Frontal cortex (tissue), 4 donors: ENCODE measurements at places on chromosomes 3 and 15. TPM values are rescaled to one million over a fixed set of nuclear protein-coding genes. Genes with fewer than 3 reads are reported as not detected.

DNA sequence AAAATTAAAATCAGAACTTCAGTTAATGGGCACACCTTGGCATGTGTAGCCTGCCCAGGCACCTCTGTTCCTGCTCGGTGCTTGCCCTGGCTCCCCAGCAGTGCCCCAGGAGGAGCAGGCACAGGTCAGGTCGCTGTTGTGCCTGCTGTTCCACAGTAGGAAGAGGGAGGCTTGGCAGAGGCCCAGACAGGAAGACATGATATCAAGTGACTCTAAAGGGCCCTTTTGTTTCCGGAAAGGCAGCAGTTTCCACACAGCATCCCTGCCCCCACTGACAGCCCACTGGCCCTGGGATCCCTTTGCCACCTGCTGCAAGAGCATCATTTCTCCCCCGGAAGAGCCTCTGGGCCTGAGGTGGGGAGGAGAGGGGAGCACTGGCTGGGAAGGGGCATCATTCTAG lies 40.5 kb upstream of the HES1 start:
- no peak for DNase-seq

- no peak for DNase-seq
These were observed 19.8 kb downstream of the IQSEC1 start for GRCh38 chr3:13053420-13053819.

GRCh38 chr15:20356444-20356910 lies 185.1 kb downstream of the GOLGA6L6 start:
- DNase-seq: peak; percentile 91

GRCh38 chr3:177824190-177824786 lies 627.0 kb upstream of the TBL1XR1 start:
- DNase-seq: no peak

- no peak for DNase-seq
These were observed 192.6 kb downstream of the MEX3B start for GRCh38 chr15:81853150-81853748.

DNA sequence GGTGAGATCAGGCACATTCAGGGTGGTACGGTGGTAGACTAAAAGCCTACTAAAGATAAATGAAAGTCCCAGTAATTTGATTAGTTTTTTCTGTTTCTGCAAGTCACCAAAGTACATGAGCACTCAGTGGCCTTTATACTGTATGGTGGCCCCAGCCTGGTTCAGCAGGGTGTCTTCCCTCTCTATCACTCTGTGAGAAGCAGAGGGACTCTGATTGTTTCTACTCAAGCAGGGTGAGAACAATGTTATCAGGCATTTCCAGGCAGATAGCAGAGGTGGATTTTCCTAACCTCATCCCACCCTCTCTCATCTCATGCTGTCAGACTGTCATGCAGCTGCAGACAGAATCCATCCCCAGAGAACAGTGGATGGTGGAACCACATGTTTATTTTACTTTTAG lies 71.5 kb upstream of the BFSP2 start:
- DNase-seq: no peak

DNA sequence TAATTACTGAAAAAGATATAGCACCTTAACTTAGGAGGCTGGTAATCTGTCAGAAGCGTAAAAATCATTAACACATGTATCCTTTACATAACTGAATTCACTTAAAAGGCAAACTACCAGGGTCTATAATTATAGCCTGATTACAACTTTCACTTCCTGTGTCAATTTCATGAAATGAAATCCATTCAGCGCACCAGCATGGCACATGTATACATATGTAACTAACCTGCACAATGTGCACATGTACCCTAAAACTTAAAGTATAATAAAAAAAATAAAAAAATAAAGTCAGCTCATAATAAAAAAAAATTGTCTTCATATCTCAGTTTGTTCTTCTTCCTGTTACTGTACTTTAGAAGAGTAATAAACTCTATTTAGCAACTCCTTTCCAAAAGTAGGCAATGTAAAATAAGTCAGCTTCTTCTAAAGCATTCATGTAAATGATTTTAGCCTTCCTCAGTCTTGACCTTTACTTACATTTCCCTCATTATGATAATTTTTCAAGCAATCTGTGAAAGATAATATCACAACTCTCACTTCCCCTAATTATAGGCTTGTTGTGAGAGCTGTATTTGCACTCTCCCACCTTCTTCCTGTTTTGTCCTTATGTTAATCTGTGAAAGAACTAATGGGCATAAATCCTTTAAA lies 50.1 kb downstream of the KBTBD8 start:
- DNase-seq: no peak

GRCh38 chr3:43676441-43676840 lies 14.3 kb upstream of the ABHD5 start:
- no peak for DNase-seq

DNA sequence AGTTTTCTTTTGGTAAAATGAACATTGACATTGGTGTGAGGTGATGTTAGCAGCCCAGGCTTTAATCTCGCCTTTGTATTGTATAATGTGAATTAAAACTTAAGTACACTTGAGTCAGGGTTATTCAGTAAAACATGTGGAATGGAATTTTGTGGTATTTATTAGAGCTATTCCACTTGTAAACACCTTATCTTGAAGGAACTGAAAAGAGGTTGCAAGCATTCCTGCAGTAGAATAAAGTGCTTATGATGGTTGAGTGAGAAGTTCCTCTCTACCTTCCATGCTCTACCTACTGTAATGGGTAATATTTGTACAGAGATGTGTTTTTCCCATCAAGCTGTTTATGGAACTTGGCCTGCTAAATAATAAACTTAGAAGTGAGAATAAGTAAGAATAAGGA lies 36.1 kb downstream of the HMG20A start:
- no peak for DNase-seq

- DNase-seq: no peak
These were observed 9.9 kb downstream of the DNASE1L3 start for GRCh38 chr3:58200846-58201355.

DNA sequence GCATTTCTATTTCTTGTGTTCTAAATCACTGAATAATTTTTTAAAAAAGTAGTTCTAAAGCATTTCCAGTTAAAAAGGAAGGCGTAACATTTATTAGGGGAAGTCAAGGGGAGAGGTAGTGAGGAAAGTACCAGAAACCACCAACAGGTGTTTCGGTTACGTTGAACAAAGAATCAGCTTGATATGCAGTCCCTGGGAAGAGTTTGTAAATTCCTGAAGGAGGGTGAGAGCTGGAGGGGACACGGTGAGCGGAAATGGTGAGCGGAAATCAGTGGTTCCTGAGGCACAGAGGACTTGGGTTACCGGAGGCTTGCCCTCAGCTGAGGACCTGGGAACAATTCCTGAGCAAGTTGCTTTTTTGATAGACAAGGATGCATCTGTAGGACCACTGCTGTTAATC lies 17.8 kb downstream of the MAP2K1 start:
- no peak for DNase-seq

- peak; percentile 57 for DNase-seq
These were observed 26.9 kb upstream of the THRB start for GRCh38 chr3:24521420-24522145.

DNA sequence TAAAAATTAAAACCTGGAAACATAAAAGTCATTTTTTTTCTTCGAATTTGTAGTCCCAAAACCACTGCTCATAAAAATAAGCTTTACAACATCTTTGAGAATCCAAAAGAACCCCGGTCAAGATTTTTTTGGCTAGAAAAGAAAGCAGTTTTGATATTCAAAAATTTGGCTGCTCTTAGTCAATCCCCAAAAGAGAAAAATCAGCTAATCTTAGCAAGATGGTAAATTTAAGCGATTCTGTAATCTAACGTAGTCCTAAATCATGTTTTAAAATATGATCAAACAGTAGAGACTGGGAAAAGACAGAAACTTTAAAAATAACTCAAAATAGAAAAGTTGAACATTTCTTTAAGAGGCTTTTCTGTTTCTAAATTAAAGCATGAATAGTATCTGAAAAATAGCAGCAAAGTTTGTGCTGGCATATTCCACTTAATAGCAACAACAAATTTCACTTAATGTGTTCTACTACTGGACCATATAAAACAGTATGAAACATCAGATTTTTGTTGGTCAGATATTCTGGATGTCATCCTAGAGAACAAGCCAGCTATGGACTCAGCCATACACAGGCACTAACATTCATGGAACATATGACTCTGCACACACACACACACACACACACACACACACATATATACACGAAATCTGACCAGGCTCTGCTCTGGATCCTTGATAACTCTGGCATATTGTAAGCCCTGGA lies 19.1 kb upstream of the NR2F2 start:
- DNase-seq: no peak

GRCh38 chr15:51077221-51078153 lies 17.2 kb downstream of the TNFAIP8L3 start:
- no peak for DNase-seq

DNA sequence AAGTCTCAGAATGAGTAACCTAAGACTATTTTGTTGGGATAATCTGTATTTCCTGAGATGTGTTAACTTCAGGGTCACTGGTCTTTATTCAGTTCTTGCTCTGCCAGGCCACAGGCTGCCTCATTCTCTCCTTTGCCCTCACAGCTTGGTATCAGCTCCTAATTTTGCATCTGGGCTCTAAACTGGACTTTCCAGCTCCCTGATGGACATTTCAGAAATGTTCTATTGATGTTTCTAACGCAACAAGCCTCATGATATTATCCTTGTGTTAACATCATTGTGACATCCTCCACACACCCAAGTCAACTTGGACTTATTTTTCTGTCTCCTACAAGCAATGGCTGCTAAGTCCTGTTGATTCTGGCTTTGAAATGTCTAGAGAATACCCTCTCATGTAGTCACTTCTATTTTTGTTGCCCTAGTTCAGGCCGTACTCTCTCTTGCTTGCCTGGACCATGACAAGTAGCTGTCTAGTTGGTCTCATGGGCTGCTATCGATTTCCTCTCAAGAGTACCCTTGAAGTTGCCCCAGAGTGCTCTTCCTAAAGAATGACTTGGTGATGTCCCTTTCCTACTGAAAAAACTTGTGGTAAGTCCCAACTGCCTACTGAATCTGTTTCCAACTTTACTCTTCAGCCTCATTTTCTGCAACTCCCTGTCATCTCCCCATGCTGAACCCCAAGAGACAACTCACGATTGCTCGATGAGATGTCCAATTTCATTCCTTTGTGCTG lies 52.7 kb downstream of the CHST2 start:
- DNase-seq: no peak

GRCh38 chr15:32977506-32977905 lies 217.0 kb downstream of the FMN1 start:
- no peak for DNase-seq

DNA sequence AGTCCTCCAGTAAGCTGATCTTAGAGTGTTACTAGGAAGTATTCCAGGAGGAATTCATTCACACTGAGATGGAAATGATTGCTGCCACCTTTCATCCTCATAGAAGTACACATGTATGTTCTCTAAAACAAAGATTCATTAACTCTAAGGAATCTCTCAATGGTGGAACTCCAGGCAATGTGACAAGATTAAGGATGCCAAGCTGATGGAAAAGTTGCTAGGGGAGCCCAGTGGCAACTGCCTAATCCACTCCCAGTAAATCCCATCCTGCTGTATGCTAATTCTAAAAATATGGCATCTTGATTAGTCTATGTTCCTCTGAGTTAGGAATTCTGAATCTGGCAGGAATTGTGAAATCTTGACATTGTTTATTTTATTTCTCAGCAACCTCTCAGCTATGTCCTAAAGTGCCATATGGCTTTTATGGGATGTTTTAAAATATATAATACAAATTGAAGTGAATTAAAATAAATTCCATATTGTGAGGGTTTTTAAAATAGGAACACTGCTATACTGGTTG lies 210.0 kb upstream of the TRIM42 start:
- no peak for DNase-seq

- DNase-seq: no peak
These were observed 68.1 kb downstream of the NMD3 start for GRCh38 chr3:161289174-161289573.

DNA sequence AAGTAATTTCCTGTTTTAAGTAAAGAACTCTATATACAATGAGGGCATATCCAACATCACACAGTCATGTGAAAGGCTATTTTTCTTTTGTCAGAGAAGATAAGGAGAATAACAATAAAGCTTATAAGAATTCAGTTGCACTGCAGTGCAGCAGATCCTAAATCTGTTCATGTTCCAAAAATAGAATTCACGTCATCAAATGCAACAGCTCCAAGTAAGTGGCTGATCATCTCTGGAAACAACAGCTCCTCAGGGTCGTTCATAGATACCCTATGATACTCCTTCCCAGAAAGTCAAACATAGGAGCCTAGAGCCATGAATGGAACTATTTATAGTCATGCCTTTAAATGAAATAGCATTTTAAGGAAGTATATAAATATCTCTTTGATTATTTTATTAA lies 100.2 kb downstream of the FMN1 start:
- DNase-seq: peak; percentile 13

DNA sequence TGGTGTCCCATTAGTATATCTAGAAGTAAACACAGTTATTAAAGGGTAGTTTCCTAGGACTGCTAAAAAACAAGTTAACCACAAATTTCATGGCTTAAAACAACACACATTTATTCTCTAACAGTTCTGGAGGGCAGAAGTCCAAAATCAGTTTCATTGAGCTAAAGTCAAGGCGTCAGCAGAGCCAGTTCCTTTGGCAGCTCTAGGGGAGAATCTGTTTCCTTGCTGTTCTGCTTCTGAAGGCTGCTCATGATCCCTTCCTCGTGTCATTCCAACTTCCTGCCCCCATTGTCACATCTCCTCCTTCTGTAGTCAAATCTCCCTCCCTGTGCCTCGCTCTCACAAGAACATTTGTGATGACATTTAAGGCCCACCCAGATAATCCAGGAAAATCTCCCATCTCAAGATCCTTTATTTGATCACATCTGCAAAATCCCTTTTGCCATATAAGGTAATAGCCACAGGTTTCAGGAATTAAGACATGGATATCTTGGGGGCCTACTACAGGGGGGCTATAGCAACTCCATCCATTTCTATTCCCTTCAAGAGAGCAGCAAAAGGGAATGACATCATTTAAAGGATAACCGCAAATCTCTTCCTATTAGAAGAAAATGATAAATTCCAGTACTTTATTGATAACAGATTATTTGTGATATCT lies 50.1 kb downstream of the GPR176 start:
- no peak for DNase-seq

PHC3 gene
- 35.1 TPM for total RNA-seq

SLC41A3 gene
- total RNA-seq: 53.4 TPM

BCHE gene
- 13.9 TPM for total RNA-seq

NMNAT3 gene
- 6.9 TPM for total RNA-seq

SNX22 gene
- total RNA-seq: 7.7 TPM
